ENCODE measurements at places on chromosomes 11 and 22. TPM values are rescaled to one million over a fixed set of nuclear protein-coding genes. Genes with fewer than 3 reads are reported as not detected.

- peak; percentile 54 for DNase-seq
Observed at GRCh38 chr22:29470159-29470855, 9.7 kb upstream of the NEFH start.

DNA sequence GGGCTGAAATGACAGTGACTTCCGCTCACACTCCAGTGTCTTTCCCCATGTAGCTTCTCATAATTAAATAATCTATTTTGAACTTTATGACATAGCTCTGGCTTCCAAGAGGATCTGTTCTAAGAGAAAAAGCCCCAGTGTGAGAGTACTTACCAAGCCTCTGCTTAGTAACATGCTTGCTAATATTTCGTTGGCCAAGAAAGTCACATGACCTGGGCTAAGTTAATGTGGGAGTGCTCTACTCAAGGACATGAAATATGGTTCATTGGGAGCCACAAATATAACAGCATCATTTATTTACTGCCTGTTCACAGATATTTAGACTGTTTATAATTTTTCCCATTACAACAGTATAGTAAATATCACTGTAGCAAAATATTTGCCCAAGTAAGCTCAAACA lies 42.5 kb downstream of the CCDC73 start:
- no peak for DNase-seq

MEI1 gene
- polyA plus RNA-seq: 2.6 TPM

SPINDOC gene
- polyA plus RNA-seq: 39.7 TPM

DNA sequence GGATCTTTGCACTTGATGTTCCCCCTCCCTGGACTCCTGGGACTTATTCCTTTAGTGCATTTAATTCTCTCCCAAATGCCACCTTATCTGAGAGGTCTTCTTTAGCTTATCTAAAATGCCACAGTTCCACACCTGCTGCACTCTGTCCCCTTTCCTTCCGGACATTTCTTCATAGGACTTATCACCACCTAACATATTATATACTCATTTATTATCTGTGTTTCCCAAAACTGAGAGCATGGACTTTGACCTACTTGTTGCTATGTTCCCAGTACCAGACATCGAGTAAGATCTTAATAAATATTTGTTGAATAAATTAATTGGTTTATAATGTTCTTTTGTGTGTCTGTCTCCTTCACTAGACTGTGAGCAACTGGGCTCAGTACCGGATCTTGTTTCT lies 585.3 kb downstream of the INSC start:
- DNase-seq: no peak

Measured in renal cortex interstitium (tissue), 15 donors.